ENCODE measurements at places on chromosomes 5 and 9.

DNA sequence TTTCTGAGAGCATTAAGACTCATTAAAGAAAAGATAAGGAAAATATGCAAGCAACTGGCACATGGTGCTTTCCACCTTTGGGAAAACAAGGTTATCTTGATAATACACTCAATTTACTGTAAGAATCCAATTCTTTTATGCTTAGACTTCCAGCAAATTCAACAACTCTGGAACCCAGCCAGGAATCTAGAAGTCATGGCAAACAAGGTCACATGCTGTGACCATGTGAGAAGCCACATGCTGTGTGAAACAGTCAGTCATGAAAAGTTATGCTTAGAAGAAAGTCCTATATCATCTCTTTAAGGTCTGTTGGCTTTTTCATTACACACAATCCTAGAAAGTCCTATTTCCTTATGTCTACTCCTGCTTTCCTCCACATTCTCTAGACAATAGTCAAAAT, 581.8 kb upstream of the C9orf72 start:
- no peak for DNase-seq

DNA sequence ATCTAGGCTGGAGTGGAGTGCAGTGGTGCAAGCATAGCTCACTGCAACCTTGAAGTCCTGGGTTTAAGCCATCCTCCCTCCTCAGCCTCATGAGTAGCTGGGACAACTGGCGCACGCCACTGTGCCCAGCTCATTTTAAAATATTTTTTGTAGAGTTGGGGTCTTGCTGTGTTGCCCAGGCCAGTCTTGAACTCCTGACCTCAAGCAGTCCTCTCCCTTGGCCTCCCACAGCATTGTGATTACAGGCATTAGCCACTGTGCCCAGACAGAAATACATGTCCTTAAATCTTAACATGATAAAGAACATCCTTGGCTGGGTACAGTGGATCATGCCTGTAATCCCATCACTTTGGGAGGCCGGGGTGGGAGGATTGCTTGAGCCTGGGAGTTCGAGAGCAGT, 6.7 kb downstream of the ZNF483 start:
- DNase-seq: no peak

DNA sequence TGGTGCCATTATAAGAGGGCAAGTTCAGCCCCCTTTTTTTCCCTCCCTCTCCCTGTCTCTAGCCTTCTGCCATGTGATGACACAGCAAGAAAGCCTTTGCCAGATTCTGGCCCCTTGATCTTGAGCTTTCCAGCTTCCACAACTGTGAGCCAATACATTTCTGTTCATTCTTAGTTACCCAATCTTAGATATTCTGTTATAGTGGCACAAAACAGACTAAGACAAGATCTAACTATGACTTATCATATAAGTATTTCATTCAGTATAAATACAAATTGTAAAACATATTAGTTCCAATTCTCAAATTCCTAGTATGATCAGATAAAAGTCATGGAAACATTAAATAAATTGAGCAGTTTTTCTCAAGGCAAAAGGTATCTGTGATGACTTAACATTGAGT, 276.3 kb downstream of the COX7C start:
- no peak for DNase-seq

DNA sequence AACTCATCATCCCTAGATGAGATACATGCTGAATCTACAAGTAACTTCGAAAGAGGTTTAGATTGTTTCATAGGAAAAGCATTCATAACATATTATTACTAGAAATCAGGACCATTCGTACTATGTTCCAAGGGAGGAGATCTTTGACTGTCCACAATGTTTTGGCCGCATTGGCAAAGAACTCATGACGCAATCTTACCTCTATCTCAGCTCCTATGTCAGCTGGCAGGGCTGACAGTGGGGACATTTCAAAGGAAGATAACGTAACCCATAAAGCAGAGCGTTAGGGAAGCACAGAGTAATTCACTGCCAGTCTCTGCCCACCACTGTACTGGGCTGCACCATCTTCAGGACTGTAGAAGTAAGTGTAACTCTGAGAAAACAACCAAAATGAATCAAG, 69.7 kb downstream of the EFNA5 start:
- no peak for DNase-seq

- no peak for DNase-seq
Measured at GRCh38 chr5:15366676-15367391, 133.1 kb upstream of the FBXL7 start.

DNA sequence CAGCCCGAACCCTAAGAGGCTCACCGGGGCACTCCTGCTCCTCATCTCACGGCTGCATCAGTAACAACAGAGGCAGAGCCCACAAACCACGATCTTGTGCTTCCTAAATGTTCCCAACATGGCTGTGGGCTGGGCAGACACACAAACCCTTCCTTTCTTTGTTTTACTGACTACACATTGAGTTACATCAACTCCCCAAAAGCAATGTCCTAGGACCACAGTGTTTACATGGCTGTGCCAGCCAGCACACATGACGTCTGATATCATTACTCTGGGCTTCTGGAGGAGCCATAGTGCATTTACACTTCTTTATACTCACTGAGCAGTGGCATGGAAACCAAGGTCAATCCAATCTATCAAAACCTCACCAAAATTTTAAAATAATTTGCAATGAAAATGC, 101.4 kb downstream of the LHFPL2 start:
- no peak for DNase-seq

DNA sequence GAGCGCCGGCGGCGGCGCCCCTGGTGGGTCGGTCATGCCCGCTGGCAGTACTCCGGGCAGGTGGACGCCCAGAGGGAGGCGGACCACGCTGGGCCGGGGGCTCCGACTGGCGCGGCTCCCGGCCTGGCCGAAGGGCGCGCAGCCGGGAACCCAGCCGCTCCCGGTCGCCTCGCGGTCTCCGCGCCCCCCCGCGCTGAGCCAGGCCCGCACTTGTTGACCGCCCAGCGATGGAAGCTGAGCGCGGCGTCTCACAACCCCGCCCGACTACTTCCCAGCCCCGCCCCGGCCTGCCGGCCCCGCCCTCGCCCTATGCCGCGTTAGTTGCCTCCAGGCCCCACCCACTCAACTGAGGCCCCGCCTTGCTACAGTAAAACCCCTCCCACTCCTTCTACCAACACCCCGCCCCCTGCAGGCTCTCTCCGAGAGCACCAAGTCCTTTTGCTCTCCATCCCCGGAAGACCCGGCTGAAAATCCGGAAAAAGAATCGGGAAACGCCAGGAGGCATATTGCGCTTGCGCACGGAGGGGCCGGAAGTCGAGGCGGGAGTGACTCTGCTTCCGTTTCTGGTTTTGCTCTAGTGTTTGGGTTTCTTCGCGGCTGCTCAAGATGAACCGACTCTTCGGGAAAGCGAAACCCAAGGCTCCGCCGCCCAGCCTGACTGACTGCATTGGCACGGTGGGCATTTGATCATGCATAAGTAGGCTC, at the start of the genes BAG1 and CHMP5:
TSS of gene BAG1 (minus strand) at position 236 of the 705 bp plus-strand sequence.
TSS of gene CHMP5 (plus strand) at position 577 of the 705 bp plus-strand sequence. CDS start at position 607, 30 bp downstream.
- peak; percentile 98 for DNase-seq

DNA sequence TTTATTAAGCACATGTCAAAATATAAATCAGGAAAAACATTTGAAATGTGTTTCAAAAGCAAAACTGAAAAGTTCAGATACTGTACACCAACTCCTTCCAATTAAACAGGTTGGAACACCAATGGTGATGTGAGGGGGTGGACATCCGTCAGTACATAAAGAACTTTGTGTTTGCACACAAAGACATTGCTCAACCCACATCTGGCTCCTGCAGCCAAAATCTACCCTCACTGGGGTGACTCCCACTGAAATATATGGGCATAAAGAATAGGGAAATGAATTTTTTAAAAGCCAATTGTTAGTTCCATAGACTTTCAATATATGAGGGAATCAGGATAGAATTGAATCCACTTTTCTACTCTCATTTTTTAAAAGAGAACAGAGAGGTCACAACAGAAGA, 63.9 kb downstream of the MEGF9 start:
- no peak for DNase-seq

DNA sequence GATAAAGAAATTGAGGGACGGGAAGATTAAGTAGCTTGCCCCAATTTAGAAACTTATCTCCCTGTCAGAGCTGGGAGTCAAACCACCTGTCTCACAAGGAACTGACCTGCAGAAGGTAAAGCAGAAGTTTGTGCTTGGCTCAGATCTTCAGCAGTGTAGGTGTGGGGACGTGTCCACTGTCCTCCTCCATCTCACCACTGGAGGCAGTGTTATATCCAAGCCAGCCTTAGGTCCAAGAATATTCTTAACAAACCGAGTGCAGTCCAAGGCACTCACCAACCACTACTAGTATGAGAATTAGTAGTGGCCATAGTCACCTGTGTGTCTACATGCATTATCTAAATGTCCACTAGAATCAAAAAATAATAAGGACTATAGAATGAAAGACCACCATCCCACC, 86.3 kb upstream of the IRX1 start:
- no peak for DNase-seq

- no peak for DNase-seq
Measured at GRCh38 chr5:36491856-36492255, 114.5 kb upstream of the SLC1A3 start.

- no peak for DNase-seq
Measured at GRCh38 chr5:69530561-69531405, 29.2 kb upstream of the GTF2H2C start.

GRCh38 chr9:120970244-120970643, 43.6 kb upstream of the TRAF1 start:
- DNase-seq: no peak

DNA sequence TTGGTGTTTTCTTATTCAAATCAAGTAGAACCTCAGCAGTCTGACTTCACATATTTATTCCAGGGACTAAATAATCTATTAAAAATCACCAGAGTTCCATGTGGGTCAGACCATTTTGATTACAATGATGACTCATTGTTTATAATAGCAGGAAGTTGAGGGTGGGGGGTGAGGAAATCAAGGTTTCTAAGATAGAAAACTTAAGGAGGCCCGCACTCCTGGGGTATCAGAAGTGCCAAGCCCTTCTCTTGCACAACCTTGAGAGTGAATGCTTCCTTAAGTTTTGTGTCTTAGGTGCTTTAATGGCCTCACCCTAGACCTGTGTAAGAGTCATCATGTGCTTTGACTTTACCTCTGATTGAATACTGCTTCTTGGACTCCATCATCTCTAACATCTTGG, 31.9 kb upstream of the NPR3 start:
- DNase-seq: no peak

- no peak for DNase-seq
Measured at GRCh38 chr5:100898504-100899346, 4.4 kb downstream of the ST8SIA4 start.

DNA sequence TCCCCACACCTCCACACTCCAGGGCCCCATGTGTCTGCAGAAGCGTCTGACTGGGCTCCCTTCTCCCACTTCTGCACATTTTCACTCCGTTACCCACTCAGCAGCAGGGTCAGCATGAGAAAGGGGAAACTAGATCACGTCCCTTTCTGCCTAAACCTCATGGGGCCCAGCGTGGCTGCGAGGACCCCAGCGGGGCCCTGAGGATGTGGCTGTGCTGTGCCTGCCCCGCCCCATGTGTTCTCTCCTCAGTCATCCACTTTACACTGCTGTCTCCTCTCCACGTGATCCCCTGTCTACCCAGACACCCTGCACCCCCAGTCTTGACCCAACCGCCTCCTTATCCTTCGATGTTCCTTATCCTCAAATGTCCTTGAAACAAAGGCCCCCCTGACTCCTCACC, 59.8 kb upstream of the OTULINL start:
- no peak for DNase-seq

- no peak for DNase-seq
Measured at GRCh38 chr5:39465843-39466242, 41.1 kb upstream of the DAB2 start.

DNA sequence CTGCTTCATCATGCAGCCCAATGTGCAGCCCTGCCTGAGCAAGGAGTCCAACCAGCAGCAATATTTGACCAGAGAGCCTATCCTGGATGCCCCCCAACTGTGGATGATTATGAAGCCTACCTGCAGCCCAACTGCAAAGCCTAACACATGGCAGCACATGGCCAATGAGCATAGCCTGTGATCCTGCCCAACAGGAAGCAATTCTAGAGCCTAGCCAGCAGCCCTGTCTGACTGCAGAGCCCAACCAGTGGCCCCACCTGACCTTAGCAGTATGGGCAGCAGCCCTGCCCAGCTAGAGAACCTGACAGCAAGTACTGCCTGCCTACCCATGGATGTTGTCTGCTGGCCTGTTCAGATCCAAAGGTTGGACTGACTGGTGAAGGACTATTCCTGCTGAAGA, 97.3 kb upstream of the SH3GL2 start:
- DNase-seq: no peak

GRCh38 chr9:109887079-109887478, 107.1 kb downstream of the PALM2AKAP2 start:
- no peak for DNase-seq

DNA sequence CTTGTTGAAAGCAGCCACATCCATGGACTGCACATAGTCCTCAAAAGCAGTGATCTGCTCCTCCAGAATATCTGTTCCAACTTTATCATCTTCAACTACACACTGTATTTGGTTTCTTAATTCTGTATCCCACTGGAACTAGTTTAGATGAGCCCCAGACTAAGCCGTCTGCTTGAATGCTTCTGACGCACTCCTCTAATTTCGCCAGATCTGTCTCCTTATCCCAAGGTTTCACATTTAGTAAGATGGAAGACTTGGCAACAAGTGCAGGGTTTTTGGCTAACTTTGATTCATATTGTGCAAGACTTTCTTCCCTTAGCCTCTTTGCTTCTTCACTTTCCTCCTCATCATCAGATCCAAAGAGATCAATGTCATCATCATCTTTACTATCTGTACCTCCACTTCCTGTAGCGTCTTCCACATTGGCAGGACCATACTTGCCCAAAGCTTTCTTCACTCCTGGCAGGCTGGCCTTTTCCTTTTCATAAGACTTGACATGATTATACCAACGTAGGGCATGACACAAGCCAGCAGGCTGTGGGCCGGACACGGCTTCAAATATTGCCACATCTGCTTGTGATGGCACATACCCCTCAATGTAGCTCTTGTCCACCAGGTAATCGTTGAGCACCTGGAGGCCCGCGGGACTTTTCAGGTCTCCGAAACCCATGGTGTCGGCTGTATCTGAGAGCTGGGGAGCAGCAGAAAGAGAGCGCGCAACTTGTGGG, 56.2 kb upstream of the PIK3R1 start:
- no peak for DNase-seq

GRCh38 chr5:60886158-60886557, 42.1 kb upstream of the ELOVL7 start:
- no peak for DNase-seq

DNA sequence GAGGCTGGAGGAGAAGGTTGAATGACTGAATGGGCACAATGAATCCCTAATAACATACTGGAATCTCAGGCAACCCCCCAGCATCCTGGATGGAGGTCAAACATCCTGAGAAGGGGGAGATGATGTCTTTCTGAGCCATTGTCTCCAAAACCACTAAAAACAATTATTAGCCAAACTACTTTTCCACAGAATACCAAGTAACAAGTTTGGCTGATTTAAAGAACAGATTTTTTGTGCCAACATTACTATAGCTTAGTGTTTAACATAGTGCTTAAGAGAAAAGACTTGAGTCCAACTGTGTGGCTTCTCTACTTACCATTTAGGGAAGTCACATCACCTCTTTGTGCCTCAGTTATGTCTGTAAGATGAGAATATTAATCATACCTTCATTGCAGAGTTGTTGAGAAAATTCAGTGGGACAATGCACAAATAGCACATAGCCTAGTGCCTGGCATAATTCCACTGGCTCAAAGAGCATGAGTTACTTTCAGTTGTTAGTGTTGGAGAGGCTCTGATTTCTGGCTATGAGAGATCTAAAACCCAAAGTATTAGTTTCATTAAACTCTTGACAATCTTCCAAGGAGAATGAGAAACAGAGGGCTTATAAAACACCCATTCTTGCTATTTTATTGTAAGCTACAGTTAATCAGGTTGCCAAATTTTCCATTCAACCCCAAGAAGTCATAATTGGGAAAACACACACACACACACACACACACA, 111.3 kb upstream of the NR3C1 start:
- DNase-seq: no peak

GRCh38 chr5:148146487-148146886, 21.9 kb upstream of the SPINK14 start:
- no peak for DNase-seq

Data from NCI-H460 (cell line).